WTC11 (cell line): ENCODE measurements at places on chromosomes 3 and 15.
A peak's percentile ranks its signal among the peaks of the same experiment; 100 is the strongest.

- DNase-seq: no peak
These were observed 174.4 kb downstream of the ARRDC4 start for GRCh38 chr15:98134905-98135304.

DNA sequence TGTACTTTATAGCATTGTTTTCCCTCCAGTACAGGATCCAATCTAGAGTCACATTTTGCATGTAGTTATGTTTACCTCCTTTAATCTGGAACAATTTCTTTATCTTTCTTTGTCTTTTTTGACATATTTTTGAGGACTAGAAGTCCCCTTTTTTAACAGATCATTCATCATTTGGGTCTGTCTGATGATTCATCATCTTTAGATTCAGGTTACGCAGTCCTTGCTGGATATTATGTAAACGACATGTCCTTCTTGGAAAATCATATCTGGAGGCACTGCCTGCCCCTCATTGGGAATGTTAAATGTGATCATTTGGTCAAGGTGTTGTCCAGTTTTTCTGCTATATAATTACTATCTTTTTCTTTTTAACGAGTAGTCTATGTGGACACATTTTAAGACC lies 18.3 kb downstream of the TGM4 start:
- DNase-seq: no peak

DNA sequence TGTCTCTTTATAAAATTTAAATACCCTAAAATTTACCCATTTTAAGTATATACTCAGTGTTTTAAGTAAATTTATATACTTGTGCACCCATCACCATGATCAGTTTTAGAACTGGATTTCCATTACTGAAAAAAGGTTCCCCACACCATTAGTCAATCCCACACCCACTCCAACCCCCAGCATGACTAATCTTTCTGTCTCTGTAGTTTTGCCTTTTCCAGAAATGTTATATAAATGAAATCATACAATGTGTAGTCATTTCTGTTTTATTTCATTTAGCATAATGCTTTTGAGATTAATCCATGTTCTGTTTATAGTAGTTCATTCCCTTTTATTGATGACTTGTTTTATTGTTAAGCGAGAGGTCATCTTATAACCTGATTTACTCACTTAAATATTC lies 66.1 kb upstream of the LIMD1 start:
- no peak for DNase-seq

DNA sequence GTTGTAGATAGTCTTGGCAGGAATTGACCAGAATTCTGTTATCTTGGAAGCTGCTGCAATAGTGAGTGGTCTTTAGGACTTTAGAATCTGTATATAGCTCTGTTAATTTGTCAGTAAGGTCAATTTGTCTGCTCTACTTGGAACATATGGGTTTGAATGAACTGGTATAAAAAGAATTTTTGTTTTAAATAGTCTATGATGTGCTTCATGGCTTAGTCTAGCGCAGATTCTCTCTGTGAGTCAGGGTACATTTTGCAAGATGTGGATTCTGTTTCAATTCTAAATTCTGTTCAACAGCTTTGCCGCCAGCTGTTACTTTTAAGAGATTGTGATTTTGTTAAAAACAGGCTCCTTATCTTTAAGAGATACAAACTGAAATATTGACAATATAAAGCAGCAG lies 135.9 kb upstream of the AGBL1 start:
- DNase-seq: no peak

GRCh38 chr3:152745646-152746045 lies 89.3 kb upstream of the P2RY1 start:
- DNase-seq: peak; percentile 21

- DNase-seq: no peak
These were observed 9.8 kb upstream of the SEMA4B start for GRCh38 chr15:90191344-90191687.

- DNase-seq: no peak
These were observed 8.6 kb downstream of the ALS2CL start for GRCh38 chr3:46684891-46685290.

GRCh38 chr3:25362118-25362517 lies 65.9 kb upstream of the RARB start:
- DNase-seq: peak; percentile 13
